T-cell (primary cell): ENCODE measurements at places on chromosomes 6 and 20. TPM values are rescaled to one million over a fixed set of nuclear protein-coding genes. Genes with fewer than 3 reads are reported as not detected.

- DNase-seq: no peak
Measured at GRCh38 chr6:144481527-144481926, 196.4 kb downstream of the UTRN start.

DNA sequence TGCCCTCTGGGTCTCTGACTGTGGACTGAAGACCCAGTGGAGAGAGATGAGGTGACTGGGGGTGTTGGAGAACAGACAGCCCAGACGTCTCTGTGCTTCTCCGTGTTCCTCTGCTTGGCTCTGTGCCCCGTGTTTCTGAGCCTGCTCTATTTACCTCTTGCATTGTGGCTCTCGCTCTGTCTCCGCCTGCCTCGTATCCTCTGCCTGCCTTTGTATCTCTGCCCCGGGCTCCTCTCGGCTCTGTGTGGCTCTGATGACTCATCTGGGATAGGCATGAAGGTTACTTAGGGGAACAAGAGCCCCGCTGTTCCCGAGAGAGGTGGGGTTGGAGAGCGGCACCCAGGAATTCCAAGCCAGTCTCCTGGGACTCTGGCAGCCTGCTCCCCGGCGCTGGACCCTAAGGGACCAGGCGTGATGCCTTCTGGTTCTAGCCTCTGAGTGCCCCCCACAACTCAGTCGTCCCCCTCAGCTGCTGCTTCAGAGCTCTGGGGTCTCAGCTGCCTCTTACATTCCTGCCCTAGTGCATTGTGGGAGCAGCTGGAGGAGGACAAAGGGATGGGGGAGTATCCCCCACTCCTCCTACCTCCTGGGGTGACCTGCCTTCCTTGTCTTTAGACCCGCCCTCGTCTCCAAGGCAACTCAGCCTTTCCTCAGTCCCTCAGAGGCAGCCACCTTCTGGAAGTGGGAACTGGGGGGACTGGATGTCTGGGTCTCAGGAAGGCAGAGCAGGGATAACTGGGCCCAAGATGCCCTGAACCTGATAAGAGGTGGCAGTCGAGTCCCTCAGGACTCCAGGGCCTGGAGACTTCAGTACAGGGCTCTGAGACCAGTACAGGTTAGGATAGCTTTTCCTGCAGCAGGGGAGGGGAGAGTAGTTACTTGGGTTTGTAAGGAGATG is 1.9 kb downstream of the DDR1 start:
- DNase-seq: peak; percentile 20

DNA sequence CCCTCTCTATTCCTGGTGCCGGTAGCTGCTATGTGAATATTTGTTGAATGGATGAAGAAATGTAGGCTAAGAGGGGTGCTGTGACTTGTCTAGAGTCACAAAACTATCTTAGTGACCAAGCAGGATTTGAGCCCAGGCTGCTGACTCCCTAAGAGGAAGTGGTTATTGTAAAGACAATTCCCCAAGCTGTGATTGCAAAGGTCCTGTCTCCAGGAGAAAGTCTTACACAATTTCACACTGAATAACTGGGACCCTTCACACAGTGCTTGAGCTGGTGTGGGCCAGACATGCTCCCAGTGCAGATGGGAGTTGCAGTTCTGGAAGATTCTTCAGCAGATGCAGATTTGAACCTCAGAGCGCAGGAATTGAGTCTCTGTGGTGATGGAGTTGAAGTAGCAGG is 38.1 kb downstream of the IYD start:
- DNase-seq: no peak

GRCh38 chr6:81938014-81938856 is 185.8 kb upstream of the TENT5A start:
- DNase-seq: no peak

- no peak for DNase-seq
Measured at GRCh38 chr6:19714434-19715166, 122.6 kb upstream of the ID4 start.

DNA sequence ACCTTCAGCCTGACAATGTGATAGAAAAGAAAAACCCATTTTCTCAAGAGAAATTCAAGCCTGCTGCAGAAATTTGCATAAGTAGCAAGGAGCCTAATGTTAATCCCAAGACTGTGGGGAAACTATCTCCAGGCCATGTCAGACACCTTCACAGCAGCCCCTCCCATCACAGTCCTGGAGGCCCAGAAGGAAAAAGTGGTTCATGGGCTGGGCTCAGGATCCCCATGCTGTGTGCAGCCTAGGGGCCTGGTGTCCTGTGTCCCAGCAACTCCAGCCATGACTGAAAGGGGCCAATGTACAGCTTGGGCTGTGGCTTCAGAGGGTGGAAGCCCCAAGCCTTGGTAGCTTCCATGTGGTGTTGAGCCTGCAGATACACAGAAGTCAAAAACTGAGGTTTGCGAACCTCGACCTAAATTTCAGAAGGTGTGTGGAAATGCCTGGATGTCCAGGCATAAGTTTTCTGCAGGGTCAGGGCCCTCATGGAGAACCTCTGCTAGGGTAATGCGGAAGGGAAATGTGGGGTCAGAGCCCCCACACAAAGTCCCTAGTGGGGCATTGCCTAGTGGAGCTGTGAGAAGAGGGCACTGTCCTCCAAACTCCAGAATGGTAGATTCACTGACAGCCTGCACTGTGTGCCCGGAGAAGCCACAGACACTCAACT is 11.8 kb downstream of the ZBTB9 start:
- no peak for DNase-seq

DNA sequence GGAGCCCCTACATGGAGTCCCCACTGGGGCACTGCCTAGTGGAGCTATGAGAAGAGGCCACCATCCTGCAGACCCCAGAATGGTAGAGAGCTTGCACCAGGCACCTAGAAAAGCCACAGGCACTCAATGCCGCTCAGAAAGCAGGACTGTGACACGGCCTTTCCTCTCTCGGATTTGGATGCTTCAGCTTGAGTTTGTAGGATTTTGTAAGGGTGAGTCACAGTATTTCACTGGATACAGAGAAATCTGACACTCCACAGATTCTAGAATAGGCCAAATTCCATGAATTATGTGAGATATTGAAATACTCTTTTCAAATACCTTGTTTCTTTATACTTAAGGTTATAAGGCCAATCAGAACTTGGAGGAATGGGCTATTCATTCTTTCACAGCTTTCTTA is 424.5 kb downstream of the HTR1B start:
- no peak for DNase-seq

DNA sequence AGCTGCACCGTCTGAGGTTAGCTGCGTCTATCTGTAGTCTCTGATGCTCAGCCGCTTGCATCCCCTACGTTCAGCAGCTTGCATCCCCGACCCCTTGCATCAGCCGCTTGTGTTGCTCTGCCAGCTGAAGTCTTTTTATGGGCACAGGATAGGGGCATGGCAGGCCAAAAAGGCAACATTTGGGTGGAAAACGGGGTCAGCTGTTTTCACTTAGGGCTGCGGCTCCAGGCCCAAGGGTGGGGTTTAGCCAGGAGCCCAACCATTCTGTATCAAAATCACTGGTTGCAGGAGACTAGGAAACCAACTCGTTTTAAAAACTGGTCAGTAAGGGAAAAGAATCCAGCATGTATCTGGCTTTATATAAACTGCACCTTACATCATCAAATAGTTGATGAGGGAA is 49.9 kb downstream of the FAM50B start:
- DNase-seq: no peak

GRM1 gene
- total RNA-seq: not detected

DDX39B gene
- 631 TPM for total RNA-seq
